Mesothelial cell of epicardium (in vitro differentiated cells): ENCODE measurements at places on chromosomes 16 and 17. TPM values are rescaled to one million over a fixed set of nuclear protein-coding genes. Genes with fewer than 3 reads are reported as not detected.
A peak's percentile ranks its signal among the peaks of the same experiment; 100 is the strongest.

KRTAP9-4 gene
- total RNA-seq: not detected in 3 replicates

GRCh38 chr16:27770271-27771196 is 220.6 kb downstream of the KATNIP start:
- no peak for DNase-seq

GRCh38 chr17:30318155-30318554 is 15.7 kb downstream of the TMIGD1 start:
- DNase-seq: no peak

USH1G gene
- total RNA-seq: 3.1 to 3.9 TPM (median 3.9 TPM) in 3 replicates

GRCh38 chr17:8041249-8041928 is 2.5 kb downstream of the ALOX15B start:
- no peak for DNase-seq

DNA sequence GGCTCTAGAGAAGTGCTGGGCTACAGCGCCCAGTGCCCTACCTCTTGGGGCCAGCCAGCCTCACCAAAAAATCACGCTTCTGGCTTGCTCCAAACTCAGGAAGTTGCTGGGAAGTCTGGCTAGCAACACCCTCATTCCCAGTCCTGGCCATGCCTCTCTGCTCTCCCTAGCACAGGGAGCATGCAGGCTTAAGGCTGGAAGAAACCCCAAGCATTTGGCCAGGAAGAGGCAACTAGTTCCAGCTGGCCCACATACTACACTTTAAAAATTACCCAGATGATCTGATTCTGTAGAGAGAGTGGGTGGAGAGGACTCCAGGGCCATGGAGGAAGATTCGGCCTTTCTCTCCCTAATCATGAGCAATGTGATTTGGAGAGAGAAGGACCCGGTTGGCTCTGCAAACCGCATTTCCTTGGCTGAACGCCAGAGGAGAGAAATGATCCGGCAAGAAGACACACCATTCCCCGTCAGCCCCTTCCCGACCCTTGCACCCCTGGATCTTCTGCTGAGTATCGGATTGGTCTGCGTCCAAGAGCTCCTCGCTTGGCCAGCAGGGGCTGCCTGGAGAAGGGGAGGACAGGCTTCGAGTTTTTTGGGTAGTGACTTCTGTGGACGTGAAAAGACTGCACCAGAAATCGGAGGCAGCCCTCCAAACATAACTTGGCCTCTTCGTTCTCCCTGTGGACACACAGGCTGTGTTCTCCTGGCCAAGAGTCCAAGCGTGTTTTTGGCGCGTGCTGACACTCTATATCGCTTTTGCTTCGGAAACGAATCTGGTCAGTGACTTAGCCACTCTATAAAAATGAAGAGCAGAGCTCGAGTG is 406.3 kb downstream of the WWOX start:
- peak; percentile 30 for DNase-seq

- DNase-seq: no peak
These were observed 320 bp downstream of the SPAG9 start for GRCh38 chr17:51120357-51120738.

- no peak for DNase-seq
These were observed 36.1 kb upstream of the FASN start for GRCh38 chr17:82134101-82134500.

EXOC3L1 gene
- 0.23 to 0.40 TPM in 2 of 3 replicates, not detected in the other for total RNA-seq

EME1 gene
- 7.8 to 11.6 TPM (median 10.3 TPM) in 3 replicates for total RNA-seq

DNA sequence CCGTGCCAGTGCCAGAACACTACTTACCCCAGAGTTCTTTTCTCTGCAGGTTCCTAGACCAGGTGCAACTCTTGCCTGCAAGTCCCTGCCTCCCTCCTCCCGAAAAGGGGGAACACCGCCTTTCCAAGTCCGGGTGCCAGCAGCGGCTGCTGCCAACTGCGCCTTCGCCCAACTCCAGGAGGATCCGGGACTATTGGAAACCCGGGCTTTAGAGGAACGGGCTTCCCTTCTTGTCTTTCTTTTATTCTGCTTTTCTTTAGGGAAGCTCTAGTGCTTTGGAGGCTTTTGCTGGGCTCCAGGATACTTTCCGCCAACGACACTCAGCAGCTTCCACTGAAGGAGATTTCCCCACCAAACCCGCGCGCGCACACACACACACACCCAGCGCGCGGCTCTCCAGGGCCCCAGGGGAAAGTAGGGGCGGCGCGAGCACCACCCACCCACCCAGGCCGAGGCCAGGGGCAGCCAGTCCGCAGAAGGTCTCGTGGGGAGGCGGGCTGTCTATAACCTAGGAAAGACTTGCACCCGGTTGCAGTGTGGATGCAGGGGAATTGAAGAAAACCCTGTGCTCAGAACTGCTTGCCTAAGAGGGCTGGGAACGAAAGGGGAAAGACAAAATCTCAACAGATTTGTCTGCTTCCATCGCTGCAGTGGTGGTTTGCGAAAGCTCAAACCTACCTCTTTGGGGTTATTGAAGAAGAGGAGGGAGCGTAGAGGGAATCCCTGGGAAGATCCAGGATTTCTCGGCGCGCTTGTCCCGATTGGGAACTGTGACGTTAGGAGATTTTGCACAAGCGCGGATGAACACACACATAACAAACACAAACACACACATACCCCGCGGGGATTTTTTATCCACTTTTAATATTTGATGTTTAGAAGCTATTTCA is 977 bp upstream of the CA10 start:
- no peak for DNase-seq

CYGB gene
- 8.6 to 10.4 TPM (median 10.1 TPM) in 3 replicates for total RNA-seq

DNA sequence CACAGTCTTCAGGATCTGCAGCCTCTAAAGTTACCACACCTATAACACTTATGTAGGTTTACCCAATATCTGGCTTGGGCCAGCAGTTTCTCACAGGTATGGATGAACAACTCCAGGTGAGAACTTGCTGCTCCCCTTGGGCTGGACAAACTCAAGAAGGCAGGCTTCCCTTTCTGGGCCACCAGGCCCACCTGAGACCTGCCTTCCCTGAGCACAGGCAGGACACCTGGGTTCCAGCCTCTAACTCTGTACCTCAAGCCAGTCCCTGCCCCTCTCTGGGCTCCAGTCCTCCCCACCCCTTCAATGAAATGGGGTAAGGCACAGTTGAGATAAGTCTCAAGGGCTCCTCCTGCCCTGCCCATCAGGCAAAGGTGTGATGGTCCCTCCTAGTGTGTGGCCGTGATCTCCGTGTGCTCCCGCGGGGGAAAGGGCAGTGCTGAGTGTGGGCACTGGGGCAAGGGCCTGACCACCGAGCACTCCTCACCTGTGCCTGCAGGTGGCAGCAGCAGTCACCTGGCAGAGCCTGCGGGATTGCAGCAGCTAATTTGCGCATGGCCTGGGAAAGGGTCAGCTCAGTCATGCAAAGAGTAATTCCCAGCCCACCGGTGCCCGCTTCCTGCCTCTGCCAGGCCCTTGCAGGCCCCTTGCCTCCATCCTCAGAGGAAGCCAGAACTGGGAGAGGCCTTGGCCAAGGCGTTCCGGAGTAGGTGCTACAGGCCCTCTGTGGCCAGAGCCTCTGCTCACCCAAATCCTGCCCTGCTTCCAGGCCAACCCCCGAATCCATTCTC is 28.2 kb upstream of the ADGRG1 start:
- no peak for DNase-seq

GRCh38 chr16:88782454-88783390 is 2.3 kb downstream of the PIEZO1 start:
- DNase-seq: no peak

TMEM92 gene
- total RNA-seq: 2.7 to 3.9 TPM (median 3.6 TPM) in 3 replicates

- no peak for DNase-seq
These were observed 29.6 kb downstream of the SGSM2 start for GRCh38 chr17:2366747-2367494.

MPV17L gene
- total RNA-seq: 3.1 to 3.9 TPM (median 3.5 TPM) in 3 replicates

DNA sequence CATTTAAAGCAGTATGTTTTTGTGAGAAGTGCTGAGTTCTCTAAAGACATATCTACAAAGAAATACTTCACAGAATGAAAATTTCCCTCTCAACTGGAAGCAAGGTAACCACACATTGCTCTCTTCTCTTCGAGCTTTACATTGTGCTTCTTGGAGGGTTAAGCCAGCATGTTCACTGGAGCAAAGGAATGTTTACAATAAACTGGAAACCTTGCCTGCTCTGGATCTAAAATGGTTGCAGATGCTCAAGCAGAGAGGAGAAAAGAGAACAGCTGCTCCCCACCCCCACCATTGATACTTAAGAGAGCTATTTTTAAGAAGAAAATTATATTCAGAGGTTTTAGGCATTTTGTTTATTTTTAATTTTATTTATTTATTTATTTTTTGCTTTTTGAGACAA is 213.1 kb downstream of the CEP112 start:
- DNase-seq: no peak

DNA sequence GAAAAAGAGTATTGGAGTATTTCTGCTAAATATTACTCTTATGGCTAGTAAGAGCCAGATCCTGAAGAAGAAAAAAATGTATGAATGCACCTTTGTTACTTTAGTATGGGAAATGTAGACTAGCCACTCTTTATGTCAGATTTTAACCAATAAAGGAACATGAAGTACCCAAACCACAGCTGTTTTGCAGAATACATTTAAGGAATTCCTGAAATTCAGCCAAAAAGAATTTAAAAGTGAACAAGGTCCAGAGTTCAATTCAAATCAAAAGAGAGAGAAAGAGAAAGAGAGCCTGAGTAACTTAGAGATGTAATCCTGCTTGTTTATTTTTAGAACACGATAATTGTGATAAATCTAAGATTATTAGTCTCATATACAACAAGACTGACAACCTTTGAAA is 1.2 kb downstream of the KCNJ16 start:
- DNase-seq: no peak

GRCh38 chr17:81126281-81127132 is 38.8 kb upstream of the PVALEF start:
- no peak for DNase-seq

HLF gene
- total RNA-seq: 0.93 to 1.5 TPM (median 1.3 TPM) in 3 replicates

WFDC1 gene
- total RNA-seq: 2.2 to 3.0 TPM (median 2.6 TPM) in 3 replicates

DNA sequence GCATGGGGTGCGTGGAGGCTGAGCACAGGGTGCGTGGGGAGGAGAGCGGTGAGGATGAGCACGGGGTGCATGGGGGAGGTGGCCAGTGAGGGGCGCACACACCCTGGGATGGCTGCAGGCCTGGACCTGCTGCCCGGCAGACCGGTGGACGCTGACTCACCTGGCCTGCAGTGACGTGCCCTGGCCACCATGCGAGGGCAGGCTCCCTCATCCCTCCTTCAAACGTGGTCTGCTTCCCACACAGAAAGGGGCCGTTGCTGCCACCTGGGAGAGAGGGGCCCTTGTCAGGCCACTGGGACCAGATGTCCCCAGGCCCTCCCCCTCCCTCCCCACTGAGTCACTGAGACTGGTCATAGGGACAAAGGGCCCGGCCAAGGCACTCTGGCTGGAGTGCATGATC is 20.1 kb upstream of the APRT start:
- no peak for DNase-seq

KRT15 gene
- total RNA-seq: 8.5 to 10.2 TPM (median 8.7 TPM) in 3 replicates

DNA sequence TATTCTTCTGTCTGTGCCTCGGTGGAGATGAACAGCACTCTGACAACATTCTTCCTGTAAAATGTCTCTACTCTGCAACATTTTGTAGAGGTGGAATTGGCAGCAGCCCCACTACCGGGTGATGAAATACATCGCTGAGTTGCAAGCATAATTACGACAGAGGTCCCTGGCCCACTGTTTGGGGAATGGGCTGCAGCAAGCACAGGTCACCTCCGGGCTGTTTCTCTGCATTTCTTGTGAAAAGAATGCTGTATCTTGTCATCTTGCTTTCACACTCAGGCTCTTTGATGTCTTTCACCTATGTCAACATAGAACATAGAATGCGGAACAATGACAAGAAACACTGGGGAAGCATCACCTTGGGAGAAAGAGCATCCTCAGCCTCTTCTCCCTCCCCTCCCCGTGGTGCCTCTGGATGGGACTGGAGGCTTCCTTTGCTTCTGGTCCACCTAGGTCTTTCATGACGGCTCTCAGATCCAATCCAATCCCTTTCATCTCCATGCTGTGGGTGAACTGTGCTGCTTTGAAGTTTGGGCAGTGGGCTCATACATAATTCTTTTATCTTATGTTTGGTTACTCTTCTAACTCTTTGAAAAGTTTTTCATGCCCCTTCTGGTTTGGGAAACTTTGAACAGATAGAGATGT is 265.0 kb downstream of the PHKB start:
- no peak for DNase-seq

DNA sequence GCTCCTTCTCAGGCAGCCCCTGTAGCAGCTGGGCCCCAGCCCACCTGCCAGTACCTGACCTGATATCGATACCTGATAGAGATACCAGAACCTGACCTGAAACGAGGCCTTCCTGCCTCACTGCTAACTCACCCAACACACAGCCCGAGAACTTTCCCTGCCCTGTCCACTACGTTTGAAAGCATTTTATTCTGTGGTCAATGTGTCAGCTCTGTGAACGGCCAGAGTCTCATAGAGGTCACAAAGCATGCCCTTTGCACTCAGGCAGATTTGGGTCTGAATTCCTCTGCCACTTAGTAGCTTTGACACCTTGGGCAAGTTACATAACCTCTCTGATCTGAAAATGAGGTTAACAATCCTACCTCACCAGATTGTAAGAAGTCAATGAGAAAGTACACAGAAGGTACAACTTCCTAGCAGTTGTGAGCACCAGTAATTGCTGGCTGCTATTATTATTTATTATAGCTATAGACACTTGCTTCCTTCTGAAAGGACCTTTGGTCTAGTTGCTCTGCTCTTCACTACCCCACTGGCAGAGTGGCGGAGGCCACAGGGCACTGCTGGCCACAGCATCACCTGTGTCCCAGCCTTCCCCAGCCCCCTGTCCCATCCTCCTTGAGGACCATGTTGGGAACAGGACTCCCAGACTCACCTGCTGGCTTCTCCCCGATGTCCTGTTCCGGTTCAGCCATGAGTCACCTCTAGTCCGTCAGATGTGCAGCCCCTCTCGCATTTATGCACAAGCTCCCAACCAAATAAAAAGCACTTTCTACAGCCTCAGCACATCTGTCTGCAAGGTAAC is 895 bp downstream of the ANKRD40CL start:
- DNase-seq: no peak

DNA sequence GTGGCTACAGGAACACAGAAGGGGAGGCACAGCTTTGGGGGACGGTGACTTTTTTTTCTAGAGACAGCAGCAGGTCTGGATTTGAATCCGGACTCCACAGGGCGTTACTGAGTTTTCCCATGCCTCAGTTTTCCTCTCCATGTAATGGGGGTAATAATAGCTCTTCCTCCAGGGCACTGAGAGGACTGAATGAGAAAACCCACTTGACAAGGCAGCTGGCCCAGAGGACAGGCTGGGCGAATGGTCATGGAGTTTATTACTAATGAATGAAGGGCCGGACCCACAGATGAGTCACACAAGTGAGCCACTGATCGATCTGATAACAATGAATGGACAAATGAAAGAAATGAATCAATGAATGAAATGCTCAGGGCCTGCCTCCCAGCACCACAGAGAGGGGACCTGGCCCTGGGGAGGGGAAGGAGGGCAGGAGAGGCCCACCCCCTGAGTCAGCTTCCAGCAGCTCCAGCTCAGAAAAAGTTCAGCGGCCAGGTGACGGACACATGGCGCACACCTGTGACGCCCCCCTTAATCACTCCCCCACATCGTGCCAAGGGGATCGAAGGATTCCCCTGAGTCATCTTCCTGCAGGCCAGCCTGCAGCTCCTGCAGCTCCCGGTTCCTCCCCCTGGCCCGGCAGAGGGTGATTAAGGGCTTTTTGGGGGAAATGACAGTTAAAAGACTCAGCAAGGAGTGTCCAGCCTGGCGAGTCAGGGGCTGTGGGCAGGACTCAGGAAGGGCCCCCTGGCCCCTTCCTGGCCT is 54.3 kb downstream of the SOCS1 start:
- DNase-seq: no peak

ADAP2 gene
- total RNA-seq: 0.36 to 2.3 TPM (median 1.9 TPM) in 3 replicates

PERCC1 gene
- not detected in 3 replicates for total RNA-seq
